ENCODE measurements at places on chromosomes 11 and 22.

GRCh38 chr11:71255323-71255722 is 2.9 kb upstream of the SHANK2 start:
- no peak for DNase-seq

GRCh38 chr22:27879923-27880322 is 39.1 kb downstream of the PITPNB start:
- no peak for DNase-seq

GRCh38 chr11:696955-697491 is 1.4 kb downstream of the TMEM80 start:
- DNase-seq, result no peak

DNA sequence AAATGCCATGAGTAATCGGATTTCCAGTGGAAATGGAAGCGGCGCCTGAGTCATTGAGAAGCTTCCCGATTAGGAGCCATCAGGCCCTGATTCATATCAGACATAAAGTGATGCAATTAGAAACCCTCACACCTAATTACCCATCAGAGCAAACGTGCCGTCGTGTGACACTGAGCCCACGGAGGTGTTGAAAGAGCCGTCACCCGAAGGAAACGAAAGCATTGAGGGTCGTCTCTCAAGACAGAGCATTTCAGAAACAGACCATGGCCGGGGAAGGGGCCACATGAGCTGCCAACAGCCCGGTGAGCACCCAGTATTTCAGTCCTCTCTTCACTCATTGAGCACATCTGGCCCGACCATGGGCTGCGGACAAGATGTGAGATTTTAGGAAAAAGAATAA is 829.3 kb downstream of the TBC1D22A start:
- DNase-seq, result no peak

DNA sequence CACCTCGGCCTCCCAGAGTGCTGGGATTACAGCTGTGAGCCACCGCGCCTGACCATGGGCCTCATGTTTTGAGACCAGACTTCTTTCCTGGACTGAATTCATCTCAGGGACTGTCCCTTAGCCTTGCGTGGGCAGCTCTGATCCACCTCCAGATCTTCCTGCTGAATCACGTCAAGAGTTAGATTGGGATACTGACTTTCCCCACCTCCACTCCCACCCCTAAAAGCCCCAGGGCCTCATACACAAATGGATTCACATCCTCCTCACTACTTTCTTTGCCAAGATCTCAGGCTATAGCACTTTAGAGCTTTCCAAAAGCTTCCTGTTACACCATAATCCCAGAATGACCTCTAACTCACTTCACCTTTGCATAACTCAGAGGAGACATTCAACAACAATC is 12.1 kb downstream of the CCDC87 start:
- no peak for DNase-seq

GRCh38 chr22:27709919-27710675 is 91.5 kb downstream of the MN1 start:
- DNase-seq, result no peak

DNA sequence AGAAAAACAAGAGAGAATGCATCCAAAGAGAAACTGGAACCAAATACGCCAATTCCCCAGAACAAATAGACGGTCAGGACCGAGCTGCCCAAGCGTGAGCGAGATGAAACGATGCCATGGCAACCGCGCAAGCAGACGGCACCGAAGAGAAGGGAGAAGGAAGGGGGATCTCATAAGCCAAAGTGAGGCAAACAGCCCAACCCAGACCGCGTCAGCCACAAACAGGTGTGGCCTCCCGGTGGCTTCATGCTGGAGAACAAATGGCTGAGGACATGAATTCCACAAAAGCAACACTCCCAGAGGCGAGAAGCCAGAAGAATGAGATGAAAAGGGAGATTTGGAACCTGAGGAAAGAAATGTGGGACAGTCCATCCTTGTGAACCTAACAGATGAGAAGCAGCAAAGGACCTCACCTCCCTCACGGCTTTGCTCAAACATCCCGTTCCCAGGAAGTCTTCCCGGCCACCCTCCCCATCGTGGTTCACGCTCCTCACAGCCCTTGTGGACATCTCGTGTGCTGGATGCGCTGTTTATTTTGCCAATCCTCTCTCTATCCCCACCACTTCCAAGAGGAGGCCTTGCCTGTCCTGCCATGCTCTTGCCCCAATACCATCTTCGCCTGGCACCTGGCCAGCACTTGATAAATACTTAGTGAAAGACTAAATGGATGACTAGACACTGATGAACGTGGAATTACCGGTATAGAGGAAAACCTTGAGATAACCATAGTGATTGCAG is 89.1 kb upstream of the RTL6 start:
- no peak for DNase-seq

DNA sequence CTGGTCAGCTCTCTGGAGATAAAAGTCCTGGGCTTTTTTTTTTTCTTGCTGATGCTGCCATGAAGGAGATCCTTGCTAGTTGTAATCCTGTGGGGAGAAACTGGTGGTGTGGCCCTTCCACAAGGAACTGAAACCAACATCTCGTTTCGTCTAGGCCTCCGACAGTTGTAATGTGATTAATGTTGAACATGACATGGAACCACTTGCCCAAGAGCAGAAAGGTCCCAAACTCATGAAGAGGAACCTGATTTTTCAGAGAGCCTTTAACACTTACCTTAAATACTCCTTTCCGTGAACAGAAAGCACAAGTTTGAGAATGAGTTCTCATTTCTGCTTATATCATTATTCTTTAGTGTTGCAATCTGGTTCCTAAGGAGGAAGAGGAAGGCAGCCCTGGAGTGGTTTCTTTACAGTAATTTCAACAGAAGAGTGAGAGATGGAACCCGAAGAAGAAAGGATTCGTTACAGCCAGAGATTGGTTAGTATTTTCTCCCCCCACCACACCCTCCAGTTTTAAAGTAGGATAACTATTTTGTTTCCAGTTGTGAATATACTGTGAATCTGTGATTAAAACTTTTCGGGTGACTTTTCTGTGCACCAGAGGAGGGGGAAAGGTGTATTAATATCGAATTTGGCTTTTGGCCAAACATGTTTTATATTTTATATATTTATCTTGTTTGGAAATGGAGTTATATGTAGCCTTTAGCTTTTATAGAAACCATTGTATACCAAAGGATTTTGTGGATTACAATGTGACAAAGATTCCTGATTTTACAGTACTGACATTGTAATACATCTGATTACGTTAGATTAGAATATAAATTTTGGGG is 2.0 kb downstream of the KDM2A start:
- DNase-seq, result no peak

GRCh38 chr11:117010808-117011540 is 87.3 kb downstream of the SIK3 start:
- no peak for DNase-seq

Measured in stimulated activated CD8-positive, alpha-beta memory T cell treated with anti-CD3 and anti-CD28 coated beads, Interleukin-12 subunit alpha, Interleukin-12 subunit beta, amount 100 ng/mL, for 1 hour (primary cell).